ENCODE measurements at places on chromosomes 13 and 19. TPM values are rescaled to one million over a fixed set of nuclear protein-coding genes. Genes with fewer than 3 reads are reported as not detected.

DNA sequence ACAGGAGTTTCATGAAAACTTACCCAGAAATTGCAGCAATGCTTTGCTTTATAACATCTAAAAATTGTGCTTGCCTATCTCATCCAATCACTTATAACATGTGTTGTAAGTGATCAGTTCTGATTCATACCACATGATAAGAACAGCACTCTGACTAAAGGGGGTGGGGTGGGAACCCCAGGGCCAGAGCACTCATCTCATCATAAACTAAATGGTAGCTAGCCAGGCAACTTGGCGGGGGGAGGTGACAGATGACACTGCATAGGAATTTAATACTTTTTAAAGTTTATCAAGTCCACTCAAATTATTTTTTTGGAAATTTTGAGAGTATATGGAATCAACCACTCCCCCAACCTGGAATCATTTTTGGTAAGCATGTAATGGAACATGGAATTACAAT, 42.1 kb downstream of the FOXO1 start:
- no peak for DNase-seq

- DNase-seq, result no peak
Observed at GRCh38 chr19:11736696-11737095, 2.0 kb downstream of the ZNF823 start.

DNA sequence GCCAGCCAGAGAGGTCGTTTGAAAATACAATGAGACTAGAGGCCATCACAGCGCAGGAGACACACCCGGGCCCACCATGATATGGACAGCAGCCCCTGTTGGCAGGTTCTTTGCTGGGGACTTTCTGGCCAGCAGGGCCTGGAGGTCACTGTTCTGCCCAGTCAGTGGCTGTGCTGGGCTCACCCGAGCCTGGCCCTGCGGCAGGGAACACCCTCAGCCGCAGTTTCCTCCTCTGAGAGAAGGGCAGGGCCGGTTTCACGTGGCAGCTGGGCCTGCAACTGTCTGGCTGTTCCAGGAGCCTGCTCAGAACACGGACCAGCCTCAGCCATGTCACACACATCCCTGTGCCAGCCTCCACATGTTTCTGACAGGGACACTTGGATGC, 39.4 kb downstream of the ADPRHL1 start:
- no peak for DNase-seq

DNA sequence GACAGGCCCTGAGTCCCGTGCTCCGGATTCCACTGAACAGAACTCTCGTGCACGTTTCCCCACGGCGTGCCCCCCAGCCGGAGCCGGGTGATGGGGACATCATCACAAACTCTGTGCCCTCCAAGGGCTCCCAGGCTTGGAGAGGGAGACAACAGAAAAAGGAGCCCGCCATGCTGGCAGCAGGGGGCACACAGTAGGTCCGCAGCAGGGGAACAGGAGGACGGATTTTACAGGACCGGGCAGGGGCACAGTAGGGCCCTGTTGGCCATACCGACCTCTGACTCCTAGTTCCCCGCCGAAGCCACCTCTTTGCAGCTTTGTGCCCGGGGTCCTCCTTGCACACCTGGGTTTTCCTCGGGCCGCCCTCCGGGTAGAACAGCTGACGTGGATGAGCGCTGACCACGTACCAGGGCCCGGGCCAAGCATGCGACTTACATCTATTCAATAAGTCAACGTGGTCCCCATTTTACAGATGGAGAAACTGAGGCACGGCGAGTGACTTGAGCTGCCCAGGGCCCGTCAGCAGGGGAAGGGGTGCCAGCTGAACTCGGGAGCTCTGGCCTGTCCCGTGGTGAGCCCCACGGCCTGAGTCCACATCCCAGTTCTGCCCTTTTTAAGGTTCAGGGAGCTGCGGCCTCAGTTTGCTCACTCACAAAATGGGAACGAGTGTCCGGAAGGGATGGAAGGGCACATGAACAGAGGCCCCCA, 10.2 kb upstream of the ONECUT3 start:
- DNase-seq, result no peak

IGSF23 gene
- total RNA-seq, result not detected

Measured in WTC11 (cell line).